ENCODE measurements at places on chromosomes 5 and 9. TPM values are rescaled to one million over a fixed set of nuclear protein-coding genes. Genes with fewer than 3 reads are reported as not detected.

Gene SMIM27
- total RNA-seq = 5.5 TPM

Gene DMRT3
- total RNA-seq = not detected

Gene PCDHB12
- total RNA-seq = 0.23 TPM

Gene PCDHB16
- 0.70 TPM for total RNA-seq

Gene CTSL
- 97.5 TPM for total RNA-seq

Gene GPX8
- total RNA-seq = 81.6 TPM

Gene CCDC192
- not detected for total RNA-seq

Gene DTWD2
- total RNA-seq = 3.4 TPM

Gene DAPK1
- 43.5 TPM for total RNA-seq

Gene VCP
- total RNA-seq = 492 TPM

Gene PLPP7
- total RNA-seq = 11.4 TPM

Gene RELL2
- 3.6 TPM for total RNA-seq

Gene PCDHB6
- 0.08 TPM for total RNA-seq

Gene TMEM250
- 32.2 TPM for total RNA-seq

Gene DIAPH1
- 16.0 TPM for total RNA-seq

Gene FREM1
- under 0.01 TPM for total RNA-seq

Gene GFI1B
- not detected for total RNA-seq

Gene KIF3A
- total RNA-seq = 7.4 TPM

Gene STPG3
- total RNA-seq = not detected

Gene APBA1
- 3.9 TPM for total RNA-seq

Gene FOXD1
- 2.5 TPM for total RNA-seq

Gene FGF18
- not detected for total RNA-seq

Gene FAM219A
- total RNA-seq = 5.7 TPM

Gene C9orf72
- total RNA-seq = 4.1 TPM

Gene ARHGAP26
- 19.4 TPM for total RNA-seq

Gene ORM1
- total RNA-seq = not detected

Gene CDX1
- 0.15 TPM for total RNA-seq

Gene GABRA1
- not detected for total RNA-seq

Gene TAS2R1
- not detected for total RNA-seq

Gene SPINK6
- total RNA-seq = not detected

Gene CANX
- 626 TPM for total RNA-seq

Gene TNIP1
- 66.5 TPM for total RNA-seq

Gene PCDHAC1
- total RNA-seq = 0.35 TPM

Gene CDKN2A
- 19.0 TPM for total RNA-seq

Gene NIPAL4
- not detected for total RNA-seq

Gene C9orf78
- total RNA-seq = 44.6 TPM

Gene CARTPT
- total RNA-seq = not detected

Gene EFNA5
- total RNA-seq = 4.4 TPM

Gene CHD1
- total RNA-seq = 16.8 TPM

Gene DMRTA1
- 0.12 TPM for total RNA-seq

Gene EQTN
- not detected for total RNA-seq

Gene SLU7
- total RNA-seq = 67.2 TPM

Gene LAMC3
- 0.30 TPM for total RNA-seq

Gene MAMDC2
- total RNA-seq = 2.7 TPM
